SK-N-SH (cell line): ENCODE measurements at places on chromosomes 1 and 21. TPM values are rescaled to one million over a fixed set of nuclear protein-coding genes. Genes with fewer than 3 reads are reported as not detected.

FOXO6 gene
- 0.11 and 0.35 TPM in 2 replicates for polyA plus RNA-seq

DNA sequence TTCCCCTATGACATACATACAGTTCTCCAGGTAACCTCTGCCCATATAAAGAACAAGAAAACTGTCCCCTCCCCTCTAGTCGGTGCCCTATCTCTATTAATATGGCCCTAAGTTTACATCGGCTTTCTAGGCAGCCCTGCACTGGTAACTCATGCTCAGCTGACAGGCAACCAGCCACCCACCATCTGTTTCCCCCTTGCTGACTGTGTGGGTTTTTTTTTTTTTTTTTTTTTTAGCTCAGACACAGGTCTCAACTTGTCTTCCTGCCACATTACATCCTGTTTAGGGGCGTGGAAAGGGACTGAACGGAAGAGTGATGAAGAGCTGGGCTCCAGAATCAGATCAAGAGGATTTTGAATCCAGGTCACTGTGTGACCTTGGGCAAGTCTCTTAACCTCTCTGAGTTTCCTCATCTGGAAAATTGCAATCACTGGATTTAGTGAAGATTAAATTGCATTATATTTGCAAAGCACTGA, 14.0 kb downstream of the LAPTM5 start:
- DNase-seq: no peak

DNA sequence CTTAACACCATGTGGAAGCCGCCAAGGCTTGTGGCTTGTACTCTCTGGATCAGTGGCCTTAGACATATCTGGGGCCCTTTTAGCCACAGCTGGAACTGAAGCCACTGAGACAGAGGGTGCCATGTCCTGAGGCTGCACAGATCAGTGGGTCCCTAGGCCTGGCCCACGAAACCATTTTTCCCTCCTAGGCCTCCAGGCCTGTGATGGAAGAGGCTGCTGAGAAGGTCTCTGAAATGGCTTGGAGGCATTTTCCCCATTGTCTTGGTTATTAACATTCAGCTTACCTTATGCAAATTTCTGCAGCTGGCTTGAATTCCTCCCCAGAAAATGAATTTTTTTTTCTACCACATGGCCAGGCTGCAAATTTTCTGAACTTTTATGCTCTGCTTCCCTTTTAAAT, 15.1 kb upstream of the DPH5 start:
- no peak for DNase-seq

DNA sequence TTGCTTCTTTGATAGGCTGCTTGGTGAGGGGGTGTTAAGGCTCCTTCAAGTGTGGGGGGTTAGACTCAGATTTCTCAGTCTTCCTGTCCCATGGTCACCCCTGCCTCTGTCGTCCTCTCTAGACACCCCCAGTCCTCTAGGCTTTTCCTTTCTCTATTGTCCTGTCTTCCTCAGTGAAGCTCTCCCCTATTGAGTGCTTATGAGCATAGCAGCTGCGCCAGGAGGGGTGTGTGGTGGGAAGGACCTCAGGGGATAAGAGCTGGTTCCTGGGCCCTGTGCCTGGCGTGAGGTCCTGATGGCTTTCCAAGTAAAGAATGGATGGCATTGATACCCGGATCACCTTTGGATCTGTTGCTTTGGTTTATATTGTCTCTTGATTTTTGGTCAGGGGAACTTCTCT, 69.1 kb downstream of the DIP2A start:
- DNase-seq: no peak
